ENCODE measurements at places on chromosomes 2 and 18.

DNA sequence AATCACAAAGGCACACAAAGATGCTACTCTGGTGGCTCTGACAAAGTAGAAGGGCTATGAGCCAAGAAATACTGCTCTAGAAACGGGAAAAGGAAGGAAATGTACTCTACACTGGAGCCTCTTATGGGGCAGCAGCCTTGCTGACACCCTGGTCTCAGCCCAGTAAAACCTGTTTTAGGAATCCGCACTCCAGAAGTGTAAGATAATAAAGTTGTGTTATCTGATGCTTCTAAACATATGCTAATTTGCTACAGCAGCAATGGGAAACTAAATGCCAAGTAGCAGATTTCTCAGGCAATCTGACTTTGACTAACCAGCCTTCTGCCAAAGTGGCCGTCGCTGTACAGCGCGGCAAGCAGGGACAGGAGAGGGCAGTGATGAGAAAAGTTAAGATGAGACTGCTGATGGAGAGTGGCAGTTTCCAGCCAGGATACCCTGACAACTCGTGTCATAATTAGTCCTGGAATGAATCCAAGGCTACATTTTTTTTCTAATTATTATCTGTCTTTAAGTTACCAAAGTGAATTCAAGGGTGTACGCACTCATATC, 99.0 kb downstream of the NETO1 start:
- DNase-seq: no peak

DNA sequence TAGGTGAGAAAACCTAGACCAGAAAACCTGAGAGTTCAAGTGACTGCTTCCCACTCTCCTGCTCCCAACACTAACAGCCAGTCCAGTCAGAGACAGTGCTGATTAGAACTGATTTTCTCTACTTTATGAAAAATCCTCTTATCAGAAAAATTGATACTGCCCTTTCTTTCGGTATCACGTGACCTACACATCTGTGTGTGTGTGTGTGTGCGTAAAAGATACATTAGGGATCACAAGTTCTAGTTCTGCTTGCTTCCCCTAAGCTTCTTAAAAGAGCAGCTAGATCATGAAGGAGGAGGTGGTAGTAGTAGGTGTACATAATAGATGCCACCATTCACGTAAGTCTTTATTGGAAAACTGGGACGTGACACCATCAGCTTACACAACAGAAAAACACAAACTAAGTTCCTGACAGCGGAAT, 1.5 kb downstream of the ARL5A start:
- DNase-seq: no peak

- no peak for DNase-seq
Measured at GRCh38 chr2:109208951-109209335, 79.9 kb downstream of the SH3RF3 start.

DNA sequence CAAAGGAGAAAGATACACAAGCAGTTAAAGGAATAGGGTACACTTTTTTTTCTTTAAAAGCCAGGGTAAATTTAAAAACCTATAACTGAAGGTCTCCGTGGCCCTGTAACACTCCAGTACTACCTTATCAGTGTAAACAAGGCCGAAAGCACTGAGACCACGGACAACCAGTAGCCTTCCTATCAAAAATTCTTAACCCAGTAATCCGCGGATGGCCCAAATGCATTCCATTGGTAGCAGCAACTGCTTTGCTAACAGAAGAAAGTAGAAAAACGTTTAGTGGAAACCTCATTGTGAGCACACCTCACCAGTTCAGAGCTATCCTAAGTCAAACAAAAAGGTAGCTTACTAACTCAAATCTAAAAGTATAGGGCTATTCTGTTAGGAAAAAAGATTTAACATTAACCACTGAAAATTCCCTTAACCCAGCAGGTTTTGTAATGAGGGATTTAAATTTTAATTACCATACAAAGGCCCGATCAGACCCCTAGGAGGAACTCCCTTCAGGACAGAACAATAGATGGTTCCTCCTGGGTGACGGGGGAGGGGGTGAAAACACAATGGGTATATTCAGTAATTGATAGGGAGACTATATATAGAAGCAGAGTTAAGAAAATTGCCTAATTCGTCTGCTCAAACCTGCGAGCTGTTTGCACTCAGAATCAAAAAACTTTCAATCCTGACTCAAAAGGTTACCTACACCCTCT, 50.8 kb upstream of the CWC22 start:
- DNase-seq: no peak

GRCh38 chr2:45855374-45855773, 203.9 kb downstream of the PRKCE start:
- no peak for DNase-seq

DNA sequence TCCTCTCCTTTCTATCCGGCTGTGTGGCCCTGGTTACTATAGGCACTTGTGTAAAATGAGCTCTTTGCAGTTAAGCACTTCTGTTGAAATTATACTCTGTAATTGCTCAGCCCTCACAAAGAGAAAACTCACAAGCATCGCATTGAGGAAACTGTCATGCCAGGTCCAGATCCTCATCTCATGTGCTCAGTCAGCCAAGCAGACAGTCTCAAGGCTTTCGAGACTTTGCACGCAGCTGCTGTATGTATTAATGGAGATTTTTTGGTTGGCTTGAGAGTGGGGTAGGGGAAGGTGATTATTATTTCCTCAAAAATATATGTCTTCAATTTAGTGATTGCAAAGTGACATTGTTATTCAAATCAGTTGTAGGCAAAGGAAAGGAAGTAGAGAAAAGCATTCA, 33.0 kb upstream of the PHLPP1 start:
- DNase-seq: no peak

DNA sequence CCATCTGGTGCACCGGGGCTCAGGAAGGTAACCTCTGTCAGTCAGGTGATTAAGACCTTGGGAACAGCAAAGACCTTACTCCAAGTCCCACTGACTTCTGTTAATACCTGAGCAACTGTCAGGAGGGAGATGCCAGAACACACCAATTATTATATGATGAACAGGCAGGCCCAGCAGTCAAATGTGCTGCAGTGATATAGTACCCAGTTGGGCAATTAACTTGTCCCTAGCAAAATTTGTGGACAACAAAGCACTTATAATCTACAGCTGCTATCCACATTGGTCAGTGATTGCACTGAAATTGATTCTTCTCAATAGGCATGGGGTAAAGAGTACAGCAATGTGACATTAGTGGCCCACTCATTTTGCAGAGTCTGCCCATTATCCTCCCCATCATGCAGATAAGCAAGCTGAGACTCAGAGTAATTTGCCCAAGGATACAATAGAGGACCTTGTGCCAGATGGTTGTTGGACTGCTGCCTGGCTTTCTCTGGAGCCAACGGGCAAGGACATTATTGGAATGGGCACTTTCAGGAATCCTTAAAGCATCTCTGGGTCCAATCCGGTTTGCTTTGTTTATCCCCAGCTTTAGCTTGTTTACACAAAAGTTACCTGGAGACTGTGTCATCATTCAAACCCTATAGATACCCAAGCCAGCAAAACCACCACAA, 147.6 kb downstream of the CCBE1 start:
- DNase-seq: no peak
